ENCODE measurements at places on chromosomes 1 and 21.

DNA sequence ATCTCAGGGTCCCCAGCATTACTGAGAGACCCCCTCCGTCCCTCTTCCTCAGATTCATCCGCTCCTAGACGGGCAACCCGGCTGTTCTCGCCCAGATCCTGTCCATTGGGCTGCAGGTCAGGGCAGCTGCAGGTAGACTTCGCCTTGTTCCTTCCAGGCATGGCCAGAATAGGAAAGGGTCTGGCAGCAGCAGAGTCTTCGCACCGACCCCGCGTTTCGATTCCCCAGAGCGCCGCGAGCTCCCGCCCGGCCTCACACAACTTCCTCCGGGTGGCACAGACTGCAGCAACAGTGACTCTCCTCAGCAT, 265 bp downstream of the NRDC start:
- no peak for DNase-seq

DNA sequence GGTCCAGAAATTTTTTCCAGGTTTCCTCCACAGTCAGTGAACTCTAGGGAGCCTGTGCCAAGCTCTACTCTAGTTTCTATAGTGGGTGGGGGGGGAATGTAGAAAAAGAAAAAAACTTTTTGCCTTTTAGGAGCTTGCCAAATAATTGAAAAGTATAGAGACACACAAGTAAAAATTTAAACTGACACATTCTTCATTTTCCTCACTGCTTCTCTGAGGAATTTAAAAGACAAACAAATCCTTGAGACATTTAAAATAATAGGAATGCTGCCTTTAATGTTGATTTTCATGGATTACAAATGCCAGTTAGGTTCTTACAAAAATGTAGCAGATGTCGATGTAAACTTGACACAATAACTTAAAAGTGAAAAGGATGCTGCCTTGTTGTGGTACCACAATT, 241.9 kb downstream of the DNM3 start:
- DNase-seq = no peak

DNA sequence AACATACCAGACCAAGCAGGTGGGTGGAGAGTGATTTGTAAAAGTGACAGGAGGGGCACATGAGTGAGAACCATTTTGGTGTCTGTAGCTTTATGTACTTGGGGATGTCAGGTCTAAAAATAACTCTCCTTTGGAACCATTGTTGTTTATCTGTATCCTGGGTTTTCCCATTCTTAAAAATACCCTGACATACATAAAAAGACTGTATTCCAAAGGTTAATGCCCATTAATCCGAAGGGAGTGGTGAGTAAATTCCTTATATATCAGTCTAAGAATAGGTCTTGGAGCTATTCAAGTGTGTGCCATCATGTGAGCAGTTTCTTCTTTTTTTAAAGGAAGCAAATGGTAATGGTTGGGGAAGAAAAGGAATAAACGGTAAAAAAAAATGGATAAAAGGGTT, 117.5 kb downstream of the TGFB2 start:
- DNase-seq = no peak

DNA sequence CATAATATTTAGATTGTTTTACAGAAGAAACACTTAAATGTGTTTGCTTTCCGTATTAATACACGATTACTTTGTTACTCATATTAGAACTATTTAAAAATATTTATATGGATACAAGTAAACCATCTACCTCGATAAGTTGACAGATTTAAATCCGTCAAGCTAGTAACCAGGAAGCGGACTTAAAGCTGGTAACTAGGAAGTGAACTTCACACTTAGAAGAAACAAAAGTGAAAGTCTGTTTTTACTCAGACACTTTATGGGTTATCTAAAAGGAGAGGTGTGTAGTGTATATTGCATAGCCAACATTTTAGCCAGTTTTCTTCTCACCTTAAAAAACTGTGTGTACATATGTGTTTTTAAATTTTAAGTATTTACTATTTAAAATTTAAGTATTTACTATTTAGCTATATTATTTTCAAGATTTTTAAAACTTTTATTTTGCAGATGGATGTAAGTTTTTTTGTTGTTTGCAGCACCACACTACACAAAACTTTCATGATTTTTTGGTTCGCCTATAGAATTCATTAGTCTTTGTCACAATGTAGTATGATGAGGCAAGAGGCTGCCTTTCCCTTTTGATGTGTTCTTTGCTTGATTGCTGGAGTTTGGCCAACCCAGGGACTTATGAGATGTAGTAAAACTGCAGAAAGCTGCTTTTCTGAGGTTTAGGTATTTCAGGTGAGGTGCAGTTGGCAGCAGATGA, 2.7 kb downstream of the USP25 start:
- peak; percentile 45 for DNase-seq

DNA sequence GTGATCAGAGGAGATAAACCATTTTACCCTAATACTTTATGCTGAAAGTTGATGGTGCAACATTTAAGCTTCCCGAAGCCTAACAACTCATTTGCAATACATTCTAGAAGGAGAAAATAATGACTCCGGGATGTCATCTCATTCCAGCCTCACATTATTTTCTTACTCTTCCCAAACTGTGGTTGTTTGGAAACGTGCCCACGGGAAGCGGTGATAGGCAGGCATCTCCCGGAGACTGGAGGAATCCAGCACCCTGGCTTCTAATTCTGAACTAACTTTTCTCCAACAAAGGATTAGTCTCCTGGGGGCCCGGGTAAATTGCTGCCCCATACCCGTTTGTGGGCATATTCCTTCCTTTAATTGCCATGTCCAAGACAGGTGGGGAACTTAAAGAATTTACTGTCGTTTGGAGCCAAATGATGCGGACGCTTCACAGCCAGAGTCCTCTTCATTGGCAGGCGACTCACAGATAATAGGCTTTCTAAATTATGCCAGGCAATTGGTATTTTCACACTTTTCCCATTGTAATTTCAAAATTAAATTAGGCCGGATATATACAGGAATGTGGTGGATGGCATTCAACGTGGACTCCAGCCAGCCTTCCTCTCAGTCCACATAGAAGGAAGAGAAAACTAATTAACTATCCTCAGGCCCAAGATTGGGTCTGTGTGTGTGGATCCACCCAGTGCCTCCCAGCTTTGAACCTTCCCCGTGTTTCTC, 278.1 kb downstream of the AJAP1 start:
- DNase-seq = no peak

- no peak for DNase-seq
Measured at GRCh38 chr1:59788825-59789224, 25.9 kb upstream of the HOOK1 start.

- DNase-seq = peak; percentile 2
Measured at GRCh38 chr1:216812966-216813365, 89.7 kb upstream of the ESRRG start.

DNA sequence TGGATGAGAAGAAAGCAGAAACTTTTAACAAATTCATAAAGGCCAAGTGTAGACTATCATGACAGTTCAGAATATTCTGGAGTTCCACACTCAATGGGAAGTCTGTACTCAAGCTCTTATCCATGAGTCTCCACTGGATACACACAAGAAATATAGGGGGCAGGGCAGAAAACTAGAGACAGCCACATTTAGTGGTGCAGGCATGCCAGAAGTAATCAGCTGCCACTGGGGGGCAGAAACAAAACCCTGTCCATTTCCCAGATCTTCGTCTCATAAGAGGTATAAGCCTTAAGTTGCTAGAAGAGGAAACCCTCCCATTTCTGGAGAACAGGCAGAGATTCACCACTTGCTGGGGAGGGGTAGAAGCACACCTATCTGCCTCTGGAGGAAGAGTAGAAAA, 166.8 kb upstream of the GALNT2 start:
- DNase-seq = no peak

GRCh38 chr1:246005067-246005466, 502.0 kb downstream of the SMYD3 start:
- DNase-seq = peak; percentile 96

DNA sequence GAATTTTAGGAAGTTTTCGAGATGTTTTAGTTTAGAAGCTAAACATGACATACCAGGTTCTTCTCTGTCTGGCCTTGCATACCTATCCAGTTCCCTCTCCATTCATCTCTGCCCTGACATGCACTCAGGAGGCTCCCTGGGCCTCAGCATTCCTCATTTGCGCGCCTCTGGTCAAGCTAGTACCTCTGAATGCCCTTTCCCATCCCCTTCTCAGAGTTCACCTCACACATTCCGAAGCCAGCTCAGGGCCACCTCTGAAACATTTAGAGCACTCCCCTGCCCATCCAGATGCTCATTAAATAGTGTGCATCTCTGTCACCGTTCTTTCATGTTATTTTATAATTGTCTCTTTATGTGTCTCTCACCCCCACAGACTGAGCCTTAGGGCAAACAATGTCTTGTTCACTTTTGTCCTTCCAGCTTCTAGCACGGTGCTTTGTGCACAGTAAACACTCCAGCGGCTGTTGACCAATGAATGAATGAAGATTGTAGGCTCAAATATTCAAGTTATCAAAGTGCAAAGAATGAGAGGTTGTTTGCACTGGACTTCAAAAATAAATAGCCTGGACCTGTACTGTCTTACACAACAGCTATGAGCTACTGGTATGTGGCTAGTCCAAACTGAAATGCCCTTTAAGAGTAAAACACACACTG, 1.2 kb upstream of the DHCR24 start:
- no peak for DNase-seq
